ENCODE measurements at places on chromosomes 13 and 19.

- no peak for DNase-seq
Observed at GRCh38 chr13:30123575-30123974, 183.8 kb downstream of the KATNAL1 start.

DNA sequence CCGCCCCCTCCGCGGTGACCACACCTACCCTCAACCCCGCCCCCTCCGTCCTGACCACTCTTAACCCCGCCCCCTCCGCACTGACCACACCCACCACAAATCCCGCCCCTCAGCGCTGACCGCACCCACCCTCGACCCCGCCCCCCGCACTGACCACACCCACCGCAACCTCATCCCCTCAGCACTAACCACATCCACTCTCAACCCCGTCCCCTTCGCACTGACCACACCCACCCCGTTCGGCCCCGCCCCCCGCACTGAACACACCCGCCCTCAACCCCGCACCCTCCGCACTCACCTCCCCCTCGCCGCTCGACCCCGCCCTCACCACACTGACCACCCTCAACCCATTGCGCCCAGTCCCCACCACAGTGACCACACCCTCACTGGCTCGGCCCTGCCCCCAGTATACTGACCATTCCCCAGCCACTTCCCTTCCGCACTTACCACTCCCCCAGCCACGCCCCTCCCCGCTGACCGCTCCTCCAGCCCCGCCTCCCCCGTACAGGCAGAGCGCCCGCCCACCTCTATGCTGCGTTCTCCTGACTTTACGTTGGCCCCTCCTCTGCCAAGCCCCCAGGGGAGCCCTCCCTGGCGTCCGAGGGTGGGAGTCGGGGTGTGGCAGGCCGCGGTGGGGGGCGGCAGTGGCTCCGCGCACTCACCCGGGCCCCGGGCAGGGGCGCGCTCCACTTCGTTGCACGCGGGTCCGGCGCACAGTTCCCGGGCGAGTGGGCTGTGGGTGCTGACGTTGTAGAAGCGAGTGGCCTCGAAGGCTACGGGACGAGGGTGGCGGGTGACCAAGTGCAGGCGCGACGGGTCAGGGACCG, 8.4 kb downstream of the F2RL3 start:
- DNase-seq, result peak; percentile 93

DNA sequence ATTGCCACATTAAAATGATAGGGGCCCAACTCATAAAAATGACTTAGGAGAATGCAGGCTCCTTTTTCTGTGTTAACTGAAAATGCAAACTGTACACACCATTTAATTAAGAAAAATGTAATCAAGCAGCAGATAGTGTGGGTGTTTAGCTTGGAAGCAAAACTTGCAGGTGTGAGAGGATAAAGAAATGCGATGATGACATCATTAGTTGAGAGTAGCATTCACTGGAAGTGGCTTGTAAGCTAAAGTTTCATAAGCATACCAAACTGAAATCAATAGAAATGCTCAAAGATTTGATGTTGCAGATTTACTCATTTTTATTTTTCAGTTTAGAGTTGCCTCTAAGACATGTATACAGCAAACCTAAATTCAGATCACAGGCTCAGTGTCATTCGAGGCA, 86.6 kb downstream of the PRR20E start:
- DNase-seq, result no peak

- DNase-seq, result no peak
Observed at GRCh38 chr19:38019396-38019724, 112.4 kb downstream of the SIPA1L3 start.

DNA sequence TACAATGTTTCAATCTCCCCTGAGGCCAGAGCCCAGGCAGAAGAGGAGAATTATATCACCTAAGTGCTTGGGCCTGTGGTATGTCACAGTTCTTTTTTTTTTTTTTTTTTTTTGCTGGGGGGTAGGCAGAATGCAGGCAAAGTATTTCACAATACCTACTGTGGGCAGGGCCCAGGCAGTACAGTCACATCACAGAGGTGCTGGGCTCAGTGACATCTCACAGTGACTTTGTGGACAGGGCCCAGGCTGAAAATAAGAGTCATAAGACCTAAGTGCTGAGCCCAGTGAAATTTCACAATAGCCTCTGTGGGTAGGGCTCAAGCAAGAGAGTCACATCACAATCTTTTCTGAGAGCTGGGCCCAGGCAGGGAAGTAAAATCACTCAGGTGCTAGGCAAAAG, 15.9 kb upstream of the ZNF208 start:
- no peak for DNase-seq

DNA sequence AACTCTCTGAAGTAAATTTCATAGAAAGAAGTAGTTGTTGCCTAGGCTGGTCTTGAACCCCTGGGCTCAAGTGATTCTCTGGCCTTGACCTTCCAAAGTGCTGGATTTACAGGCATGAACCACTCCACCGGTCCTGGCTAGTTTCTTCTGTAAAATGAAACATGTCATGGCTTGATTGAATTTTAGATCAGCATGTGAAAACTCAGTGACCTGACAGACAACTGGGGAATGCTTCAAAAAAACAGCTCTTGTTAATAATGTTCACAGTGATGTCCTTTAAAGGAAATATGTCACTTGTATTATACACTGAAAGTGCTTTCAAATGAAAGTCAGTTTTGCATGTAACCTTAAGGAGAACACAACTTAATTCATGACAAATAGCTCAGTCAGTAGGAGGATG, 118.2 kb downstream of the KLF5 start:
- DNase-seq, result no peak

- no peak for DNase-seq
Observed at GRCh38 chr13:65054277-65054676, 2175.9 kb downstream of the PCDH9 start.

GRCh38 chr13:104980586-104980985, 1554.9 kb downstream of the EFNB2 start:
- DNase-seq, result no peak

DNA sequence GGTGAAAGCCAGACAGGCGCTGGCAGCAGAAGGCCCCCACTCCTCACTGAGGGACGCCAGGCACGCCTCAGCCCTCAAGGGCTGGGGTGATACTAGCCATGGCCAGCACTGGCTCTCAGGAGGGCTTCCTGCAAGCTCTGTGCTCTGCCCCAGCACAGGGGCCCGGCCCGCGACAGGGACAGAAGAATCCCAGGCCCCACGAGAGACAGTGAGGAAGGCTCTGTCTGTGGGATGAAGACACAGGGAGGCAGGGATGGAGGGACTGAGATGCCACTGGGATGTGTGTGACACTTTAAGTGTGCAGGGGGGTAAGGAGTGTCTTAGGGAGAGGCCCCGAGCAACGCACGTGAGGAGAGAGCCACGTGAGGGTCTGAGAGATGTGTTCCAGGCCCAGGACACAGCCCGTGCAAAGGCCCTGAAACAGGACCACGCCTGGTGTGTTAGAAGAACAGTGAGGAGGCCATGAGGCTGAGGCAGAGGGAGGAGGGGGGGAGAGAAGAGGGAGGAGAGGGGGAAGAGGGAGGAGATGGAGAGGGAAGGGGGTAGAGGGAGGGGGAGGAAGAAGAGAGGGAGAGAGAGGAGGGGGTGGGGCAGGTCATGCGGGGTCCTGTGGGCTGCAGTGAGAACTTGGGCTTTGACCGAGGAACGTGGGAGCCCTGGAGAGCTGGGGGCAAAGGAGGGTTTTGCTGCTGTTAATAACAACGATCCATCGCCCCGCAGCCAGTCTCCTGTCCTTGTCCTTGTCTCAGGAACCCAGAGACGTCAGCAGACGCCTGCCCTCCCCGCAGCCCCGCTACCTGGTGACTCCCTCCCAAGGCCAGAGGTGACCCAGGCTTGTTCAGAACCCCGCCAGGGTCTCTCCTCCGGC, 7.2 kb downstream of the RPL36 start:
- DNase-seq, result no peak

GRCh38 chr19:7355151-7355820, 6.5 kb downstream of the ARHGEF18 start:
- no peak for DNase-seq

DNA sequence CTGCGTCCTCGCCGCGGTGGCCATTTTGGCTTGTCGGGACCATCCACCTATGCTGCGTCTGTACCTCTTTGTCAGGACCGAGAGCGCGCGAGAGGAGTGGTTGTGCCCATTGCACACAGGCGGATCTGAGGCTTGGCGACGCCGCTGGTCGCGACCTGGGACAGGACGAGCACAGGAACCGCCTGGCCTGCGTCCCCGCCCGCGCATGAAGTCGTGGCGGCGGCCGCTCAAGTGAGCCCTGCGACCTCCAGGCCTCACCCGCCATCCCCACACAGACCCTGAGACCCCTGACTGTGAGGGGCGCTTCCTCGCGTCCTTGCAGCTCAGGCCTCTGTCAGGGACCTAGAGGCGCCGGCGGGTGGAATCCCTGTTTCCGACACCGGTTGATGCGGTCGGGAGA, 16.8 kb downstream of the ZNF586 start:
- DNase-seq, result no peak

GRCh38 chr19:40590464-40591265, 10.5 kb upstream of the LTBP4 start:
- no peak for DNase-seq
